ENCODE measurements at places on chromosomes 2 and 18.

- no peak for DNase-seq
Measured at GRCh38 chr18:57581301-57581934, 5.1 kb downstream of the FECH start.

DNA sequence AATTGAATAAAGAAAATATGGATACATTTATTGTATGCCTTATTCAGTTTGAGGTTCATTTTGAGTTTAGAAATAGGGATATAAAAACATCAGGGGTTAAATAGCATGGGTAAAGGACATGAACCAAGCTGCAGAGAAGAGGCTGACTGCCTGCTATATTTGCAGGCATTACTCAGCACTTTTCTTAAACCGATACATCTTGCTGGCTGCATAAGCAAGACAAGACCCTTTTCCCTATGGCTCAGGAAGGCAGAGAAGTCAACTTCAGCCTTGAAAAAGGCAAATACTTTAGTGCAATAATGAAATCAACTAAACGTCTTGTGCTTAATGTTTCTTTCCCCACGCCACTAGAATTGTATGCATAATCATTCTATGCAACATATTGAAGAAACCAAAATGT, 36.4 kb downstream of the SCN1A start:
- DNase-seq = no peak

DNA sequence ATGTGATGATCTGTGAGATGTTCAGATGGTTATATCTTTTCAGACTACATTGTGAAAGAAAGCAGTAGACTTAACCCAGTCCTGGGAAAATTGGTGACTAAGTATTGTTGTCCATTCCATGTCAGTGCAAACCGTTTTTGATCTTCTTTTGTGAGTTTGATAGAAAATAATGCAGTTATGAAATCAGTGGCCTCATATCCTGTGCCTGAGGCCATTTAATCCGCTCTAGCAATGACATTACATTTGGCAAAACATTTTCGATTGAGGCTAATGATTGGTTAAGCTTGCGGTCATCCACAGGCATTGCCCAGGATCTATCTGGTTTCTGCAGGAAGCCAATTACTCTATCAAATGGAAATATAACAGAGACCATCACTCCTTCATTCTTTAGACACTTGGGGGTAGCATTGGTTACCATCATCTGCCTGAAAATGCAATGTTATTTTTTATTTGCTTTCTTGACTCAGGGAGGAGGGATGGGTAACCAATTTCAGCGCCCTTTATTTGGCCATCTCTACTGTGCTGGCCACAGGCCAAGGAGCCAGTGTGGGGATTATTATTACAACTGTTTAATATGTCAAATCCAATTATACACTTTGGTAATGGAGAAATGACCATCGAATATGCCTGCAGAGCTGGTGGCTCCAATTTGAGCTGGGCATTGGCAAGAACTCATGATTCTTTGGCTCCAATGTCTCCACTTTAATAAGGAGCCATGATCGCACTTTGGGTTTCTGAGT, 33.6 kb downstream of the TRIB2 start:
- no peak for DNase-seq

GRCh38 chr18:37613253-37613565, 47.6 kb upstream of the CELF4 start:
- no peak for DNase-seq

DNA sequence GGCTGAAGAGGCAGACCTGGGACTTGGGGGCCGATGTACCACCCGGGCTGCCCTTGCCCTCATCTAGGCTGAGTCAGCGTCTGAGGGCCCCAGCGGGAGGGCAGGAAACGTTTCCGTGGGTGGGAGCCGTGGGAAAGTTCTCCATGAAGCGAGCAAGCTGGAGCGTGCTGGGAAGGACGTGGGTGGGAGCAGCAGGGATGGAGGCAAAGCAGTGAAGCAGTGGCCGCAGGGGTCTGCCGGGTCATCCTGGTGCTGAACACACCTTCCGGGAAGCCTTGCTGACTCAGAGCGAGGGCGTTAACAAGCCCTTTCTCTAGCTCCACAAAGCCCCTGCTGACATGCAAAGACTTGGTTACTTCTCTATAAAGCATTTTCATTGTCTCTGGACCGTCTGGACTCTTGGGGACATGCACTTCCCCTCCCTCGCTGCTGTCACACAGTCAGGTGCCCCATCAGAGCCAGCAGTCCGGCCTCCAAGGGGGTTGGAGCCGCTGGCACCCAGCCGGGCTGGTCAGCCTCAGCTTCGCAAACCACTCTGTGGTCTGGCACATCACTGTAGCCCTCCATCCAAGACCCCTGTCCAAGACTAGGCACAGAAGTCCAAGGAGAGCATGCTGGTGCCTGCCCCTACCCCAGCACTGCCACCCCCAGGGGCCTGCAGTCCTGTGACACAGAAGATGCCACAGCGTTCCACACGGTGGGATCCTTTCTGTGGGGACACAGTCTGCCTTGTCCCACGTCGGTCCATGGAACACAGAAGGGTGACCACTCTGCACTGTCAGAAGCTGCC, 115.1 kb upstream of the GPC1 start:
- no peak for DNase-seq

DNA sequence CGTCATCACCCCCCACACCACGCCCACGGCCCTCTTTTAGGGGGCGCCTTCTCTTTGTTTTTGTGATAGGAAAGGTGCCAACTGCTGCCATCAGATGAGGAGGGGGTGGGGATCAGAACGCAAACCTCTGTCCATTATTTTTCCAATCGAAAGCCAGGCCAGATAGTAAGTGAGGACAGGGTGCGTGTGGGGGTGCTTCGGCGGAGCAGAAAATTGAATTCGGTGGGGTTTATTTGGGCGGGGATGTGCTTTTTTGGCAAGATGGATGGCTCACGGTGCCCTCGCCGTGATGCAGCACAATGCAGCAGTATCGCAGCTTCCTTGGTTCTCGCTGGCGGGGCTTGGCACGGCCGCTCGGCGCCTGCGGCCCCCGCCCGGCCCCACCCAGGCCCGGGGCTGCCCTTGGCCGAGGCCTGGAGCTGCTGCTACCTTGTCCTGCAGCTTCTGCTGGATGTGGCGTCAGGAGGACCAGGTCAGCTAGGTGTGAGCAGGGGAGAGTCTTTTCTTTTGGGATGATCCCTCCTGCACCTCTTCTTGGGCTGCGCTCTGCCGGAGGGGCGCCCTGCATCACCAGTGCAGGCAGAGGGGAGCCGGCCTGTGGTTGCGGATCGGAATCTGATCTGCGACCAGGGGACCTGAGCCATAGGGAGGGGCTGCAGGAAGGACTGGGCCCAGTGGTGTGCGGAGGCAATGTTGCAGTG, 1.3 kb downstream of the SPTBN1 start:
- DNase-seq = no peak
